ENCODE measurements at places on chromosomes 6 and 20.

- DNase-seq = no peak
Measured at GRCh38 chr6:22956029-22956681, 386.8 kb downstream of the HDGFL1 start.

DNA sequence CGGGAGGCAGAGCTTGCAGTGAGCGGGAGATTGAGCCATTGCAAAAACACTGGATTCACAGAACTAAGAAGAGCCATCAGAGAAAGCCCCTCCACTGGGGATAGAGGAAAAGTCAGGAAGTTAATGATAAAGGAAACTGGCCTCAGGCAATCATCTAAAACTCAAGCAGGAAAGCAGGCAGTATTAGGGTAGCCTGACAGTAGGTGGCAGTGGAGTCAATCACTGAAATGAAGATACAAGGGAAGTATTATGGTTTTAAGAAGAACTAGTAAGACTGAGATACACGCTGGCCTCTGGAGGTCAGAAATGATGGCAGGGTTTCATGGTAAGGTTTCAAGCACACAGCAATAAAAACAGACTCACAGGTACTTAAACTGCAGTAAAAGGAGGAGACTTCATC is 578.3 kb downstream of the HACE1 start:
- DNase-seq = no peak

- DNase-seq = no peak
Measured at GRCh38 chr6:77619114-77619513, 33.7 kb upstream of the MEI4 start.

DNA sequence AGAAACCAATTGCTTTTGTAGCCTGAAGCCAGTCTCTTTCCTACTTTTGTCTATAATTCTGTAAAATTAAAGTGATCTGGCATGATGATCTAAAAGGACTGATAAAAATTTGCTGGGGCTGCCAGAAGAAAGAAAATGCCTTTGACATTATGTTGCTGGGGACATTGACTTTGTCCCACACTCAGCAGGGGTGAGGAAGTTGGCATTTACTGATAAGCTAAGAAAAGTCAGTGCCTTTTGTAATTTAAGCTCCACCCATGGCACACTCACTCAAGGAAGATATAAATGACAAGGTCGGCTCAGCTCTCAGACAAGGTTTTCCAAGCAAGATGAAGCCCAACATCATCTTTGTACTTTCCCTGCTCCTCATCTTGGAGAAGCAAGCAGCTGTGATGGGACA is at the start of gene SEMG1:
TSS of gene SEMG1 (plus strand) at position 309 of the 400 bp plus-strand sequence. CDS start at position 330, 21 bp downstream.
- no peak for DNase-seq

DNA sequence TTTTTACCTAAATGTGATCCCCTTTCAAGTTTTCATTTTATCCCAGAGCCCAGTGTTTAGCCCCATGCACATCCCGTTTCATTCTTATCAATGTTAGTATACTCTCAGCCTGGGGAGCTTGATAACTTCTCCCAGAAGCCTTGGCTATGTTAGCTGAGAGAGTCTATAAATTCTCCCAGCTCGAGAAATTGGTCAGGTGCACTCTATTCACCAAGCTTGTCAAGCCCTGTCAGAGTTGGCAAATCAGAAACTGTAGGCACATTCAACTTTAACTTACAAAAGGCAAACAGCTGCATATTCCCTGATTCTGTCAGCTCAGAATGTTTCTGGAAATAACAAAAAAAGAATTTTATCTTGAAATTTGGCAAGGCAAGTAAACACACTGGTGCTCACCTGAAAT is 62.2 kb upstream of the IMPG1 start:
- no peak for DNase-seq

- no peak for DNase-seq
Measured at GRCh38 chr6:125222531-125223455, 69.2 kb downstream of the TPD52L1 start.

DNA sequence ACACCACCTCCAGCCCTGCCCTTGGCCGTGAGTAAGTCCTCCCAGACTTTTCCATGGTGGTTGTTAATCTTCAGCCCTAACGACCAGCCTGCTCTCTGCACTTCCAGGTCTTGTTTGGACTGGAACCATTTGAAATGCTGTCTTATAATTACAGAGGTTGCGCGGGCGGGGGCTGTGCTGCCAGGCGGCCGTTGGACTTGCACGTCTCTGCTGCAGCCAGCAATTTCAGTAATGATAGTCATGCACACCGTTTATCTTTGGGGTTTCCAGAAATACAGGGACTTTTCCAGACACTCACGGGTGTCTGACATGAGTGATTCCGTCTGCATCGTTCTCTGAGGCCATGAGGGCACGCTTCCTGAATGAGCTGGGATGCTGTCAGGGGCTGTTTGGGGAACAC is 118.2 kb downstream of the BMP7 start:
- no peak for DNase-seq

- no peak for DNase-seq
Measured at GRCh38 chr6:85865420-85866369, 223.0 kb upstream of the SYNCRIP start.

Data from activated T-helper 1 cell treated with Interleukin-2 at 50 U/mL for 16 hours (primary cell).